ENCODE measurements at places on chromosomes 16 and 17.

DNA sequence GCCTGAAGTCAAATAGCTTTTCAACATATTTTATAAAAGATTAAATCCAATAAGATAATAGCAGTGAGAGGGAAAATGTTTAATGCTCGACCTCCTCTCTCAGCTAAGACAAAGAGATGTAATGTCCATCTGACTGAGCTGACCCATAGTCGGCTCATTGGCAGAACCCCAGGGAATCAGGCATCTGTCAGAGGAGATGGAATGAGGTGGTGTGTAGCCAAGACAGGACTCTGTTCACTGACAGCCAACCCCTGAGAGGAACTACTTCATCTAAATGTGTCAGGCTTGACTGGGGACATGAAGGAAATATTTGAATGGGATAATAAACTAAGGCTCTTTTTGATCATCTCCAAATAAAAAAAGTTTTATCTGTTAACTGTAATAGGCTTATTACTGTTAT lies 188.0 kb downstream of the CDH11 start:
- DNase-seq, result no peak

GRCh38 chr17:44272954-44273353 lies 5.0 kb upstream of the SLC4A1 start:
- no peak for DNase-seq

GRCh38 chr17:12736526-12736925 lies 52.8 kb upstream of the ARHGAP44 start:
- no peak for DNase-seq

DNA sequence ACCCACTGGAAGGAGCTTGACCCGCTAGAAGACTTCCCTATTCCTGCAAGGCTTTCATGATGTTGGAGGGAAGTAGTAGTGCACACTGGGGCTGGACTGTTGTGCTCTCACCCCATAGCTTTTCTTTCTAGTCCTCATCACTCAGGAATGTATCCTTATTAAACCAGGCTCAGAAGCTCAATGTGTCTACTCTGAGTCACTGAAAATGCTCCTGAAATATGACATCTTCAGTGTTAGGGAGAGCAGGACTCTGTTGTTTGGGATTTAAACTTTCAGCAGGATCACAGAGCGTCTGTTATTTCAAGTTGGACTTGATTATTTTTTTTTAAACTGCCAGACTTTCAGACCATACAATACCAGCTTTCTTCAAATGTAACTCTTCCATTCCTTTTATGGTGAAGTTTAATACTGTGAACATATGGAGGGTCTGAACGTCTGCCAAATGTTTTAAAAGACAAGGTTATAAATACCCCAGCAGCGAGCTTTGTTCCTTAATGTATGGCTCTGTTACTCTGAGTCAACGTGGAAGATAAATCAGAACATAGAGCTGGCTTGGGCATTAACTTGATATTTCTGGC lies 257.5 kb downstream of the CDH11 start:
- DNase-seq, result peak; percentile 79

- DNase-seq, result no peak
These were observed 3.9 kb upstream of the HEXIM1 start for GRCh38 chr17:45144199-45145034.

GRCh38 chr17:2025220-2025621 lies at the start of gene RTN4RL1:
TSS of gene RTN4RL1 (minus strand) at chr17:2025334. CDS start at chr17:2024865, 469 bp downstream.
- DNase-seq, result no peak

- DNase-seq, result no peak
These were observed 1.6 kb upstream of the CD300A start for GRCh38 chr17:74464730-74465377.

DNA sequence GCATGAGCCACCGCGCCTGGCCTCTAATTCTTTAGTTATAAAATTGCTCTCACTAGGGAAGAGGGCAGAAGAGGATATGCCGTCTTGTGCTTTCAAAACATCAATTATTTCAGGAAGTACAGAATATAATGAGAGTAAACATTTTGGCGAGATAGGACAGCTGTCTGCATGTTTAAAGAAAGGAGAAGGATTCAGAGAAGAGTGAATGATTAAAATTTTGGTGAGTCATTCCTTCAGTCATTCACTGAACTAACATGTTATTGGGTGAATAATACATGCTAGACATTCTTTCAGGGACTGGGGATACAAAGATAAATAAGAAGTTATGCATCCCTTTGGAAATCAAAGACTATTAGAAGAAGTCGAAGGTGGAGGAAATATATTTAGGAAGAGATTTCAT lies 590.3 kb upstream of the GOT2 start:
- no peak for DNase-seq

- DNase-seq, result no peak
These were observed 82.2 kb upstream of the CDC42EP4 start for GRCh38 chr17:73393962-73394361.

DNA sequence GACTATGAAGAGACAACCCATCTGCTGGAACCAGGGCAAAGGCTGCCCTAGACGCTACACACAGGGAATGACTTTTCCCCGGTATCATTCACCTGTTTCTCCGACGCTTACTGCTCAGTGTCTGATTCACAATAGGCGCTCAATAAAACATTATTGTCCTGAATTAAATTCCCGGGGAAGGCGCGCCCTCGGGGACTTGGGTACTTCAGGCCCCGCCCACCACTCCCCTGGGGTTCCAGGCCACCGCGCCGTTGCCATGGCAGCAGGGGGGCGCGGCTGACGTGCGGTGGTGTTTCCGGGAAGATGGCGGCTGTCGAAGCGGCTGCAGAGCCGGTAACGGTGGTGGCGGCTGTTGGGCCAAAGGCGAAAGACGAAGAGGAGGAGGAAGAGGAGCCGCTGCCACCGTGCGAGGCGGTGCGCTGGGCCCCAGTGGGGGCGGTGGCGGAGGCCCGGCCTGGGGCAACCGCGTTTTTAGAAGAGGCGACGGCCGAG lies at the start of gene RUNDC1:
Gene RUNDC1, plus strand, starts transcription at position 292 of the 492 bp plus-strand sequence. Its CDS starts 12 bp downstream, at position 304.
- peak; percentile 67 for DNase-seq

- DNase-seq, result peak; percentile 23
These were observed 13.9 kb downstream of the RECQL5 start for GRCh38 chr17:75652934-75653549.

GRCh38 chr17:16232391-16232790 lies 15.4 kb downstream of the PIGL start:
- no peak for DNase-seq

- DNase-seq, result no peak
These were observed 833.6 kb upstream of the SOX9 start for GRCh38 chr17:71287071-71287823.

DNA sequence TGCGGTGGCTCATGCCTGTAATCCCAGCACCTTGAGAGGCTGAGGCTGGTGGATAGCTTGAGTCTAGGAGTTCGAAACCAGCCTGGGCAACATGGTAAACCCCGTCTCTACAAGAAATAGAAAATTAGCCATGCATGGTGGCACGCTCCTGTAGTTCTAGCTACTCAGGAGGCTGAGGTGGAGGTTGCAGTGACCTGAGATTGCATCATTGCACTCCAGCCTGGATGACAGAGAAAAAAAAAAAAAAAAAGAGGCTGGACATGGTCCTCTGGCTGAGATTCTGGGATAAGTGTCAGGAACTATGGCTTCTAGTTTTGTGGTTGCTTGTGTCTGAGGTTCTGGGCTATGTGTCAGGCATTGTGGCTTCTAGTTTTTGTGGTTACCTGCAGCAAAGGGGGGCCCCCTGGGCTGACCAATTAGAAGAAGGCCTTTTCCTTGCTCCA lies 7.0 kb downstream of the KSR1 start:
- peak; percentile 56 for DNase-seq

DNA sequence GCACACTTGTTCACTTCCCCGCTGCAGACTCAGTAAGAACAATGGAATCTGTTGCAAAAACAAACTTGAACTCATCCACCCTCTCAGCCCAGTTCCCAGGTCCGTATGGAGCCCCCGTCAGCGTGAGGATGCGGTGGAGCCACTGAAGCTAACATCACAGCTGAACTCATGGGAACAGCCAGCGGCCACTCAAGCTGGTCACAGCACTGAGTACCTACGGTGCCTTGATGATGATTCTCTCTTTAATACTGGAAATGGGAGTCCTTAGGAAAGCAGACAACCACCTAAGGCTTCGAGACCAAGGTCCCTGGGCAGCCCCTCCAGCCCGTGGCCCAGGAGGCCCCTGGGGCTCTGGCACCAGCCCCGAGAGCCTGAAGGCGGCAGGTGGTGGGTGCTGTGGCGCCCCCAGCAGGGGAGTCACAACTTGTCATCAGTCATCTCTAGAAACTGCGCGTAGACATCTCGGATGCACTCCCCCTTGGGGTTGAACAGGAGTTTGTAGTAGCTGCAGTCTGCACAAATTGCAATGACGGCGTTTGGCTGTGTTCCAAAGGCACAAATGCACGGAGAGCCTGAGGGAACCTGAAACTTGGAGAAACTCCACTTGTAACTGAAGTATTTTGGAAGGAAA lies 31.0 kb upstream of the RHOT1 start:
- no peak for DNase-seq

- no peak for DNase-seq
These were observed 283.4 kb upstream of the IRX5 start for GRCh38 chr16:54647216-54647615.

- no peak for DNase-seq
These were observed 13.1 kb downstream of the KIAA0513 start for GRCh38 chr16:85040685-85041084.

- DNase-seq, result peak; percentile 63
These were observed at the start of gene EVPL for GRCh38 chr17:76027159-76027839. TSS of gene EVPL (minus strand) at chr17:76027306. CDS start at chr17:76027198, 108 bp downstream.

GRCh38 chr16:89061590-89062380 lies 31.9 kb upstream of the ACSF3 start:
- DNase-seq, result no peak

GRCh38 chr17:53736516-53737240 lies 86.0 kb upstream of the KIF2B start:
- DNase-seq, result peak; percentile 22

DNA sequence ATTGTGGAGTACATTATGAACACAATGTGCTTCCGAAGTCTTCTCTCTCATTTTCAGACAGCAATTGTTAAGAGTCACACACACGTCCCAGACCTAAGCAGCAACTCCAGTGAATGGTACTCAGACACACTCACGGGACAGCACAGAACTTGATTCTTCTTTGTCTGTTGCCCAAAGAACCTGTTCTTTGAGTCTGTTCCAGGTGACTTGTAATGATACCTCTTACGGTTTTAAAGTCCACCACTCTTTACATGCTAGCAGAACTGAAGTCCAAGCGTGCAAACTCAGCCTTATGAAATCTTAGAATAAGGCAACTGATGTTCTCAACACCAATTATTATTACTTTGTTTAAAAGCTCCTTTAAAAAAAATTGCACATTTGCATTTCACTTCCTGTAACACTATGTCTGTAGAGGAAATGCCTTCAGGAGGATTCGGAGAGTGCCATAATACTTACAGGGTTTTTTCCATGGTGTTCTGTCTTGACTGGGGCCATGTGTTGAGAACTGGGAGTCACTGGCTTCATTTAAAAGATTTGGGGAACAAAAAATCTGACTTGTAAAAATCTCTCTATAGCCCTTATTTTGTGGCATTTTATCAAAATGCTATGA lies 48.1 kb downstream of the MARF1 start:
- DNase-seq, result no peak

DNA sequence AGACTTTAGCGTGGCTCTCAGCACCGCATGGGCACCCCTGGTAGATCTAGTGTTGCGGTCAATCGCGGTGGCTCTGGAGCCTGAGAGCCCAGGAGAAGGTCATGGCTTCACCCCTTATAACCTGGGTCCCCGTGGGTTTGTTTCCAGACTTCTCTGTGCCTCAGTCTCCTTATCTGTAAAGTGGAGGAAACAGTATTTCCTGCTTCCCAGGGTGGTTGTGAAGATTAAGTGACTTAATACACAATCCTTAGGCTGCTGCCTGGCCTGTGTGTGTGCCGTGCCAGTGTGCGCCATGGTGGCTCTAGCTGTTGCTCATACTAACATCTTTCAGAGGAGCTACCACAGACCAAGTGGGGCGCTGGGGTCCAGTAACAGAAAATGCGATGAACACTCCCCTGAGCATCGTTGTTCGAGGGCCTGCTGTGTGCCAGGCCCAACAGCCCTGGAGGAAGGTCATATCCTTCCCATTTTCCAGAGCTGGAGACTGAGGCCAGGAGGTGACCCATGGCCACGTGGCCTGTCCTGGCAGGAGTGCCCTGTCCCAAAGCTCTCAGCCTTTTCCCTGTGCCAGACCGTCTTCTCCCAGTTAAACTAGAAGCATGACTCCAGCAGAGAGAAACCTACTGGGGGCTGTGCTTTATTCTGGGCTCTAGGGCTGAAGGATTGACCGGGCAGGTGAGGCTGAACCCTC lies 70.1 kb downstream of the CMIP start:
- DNase-seq, result no peak

DNA sequence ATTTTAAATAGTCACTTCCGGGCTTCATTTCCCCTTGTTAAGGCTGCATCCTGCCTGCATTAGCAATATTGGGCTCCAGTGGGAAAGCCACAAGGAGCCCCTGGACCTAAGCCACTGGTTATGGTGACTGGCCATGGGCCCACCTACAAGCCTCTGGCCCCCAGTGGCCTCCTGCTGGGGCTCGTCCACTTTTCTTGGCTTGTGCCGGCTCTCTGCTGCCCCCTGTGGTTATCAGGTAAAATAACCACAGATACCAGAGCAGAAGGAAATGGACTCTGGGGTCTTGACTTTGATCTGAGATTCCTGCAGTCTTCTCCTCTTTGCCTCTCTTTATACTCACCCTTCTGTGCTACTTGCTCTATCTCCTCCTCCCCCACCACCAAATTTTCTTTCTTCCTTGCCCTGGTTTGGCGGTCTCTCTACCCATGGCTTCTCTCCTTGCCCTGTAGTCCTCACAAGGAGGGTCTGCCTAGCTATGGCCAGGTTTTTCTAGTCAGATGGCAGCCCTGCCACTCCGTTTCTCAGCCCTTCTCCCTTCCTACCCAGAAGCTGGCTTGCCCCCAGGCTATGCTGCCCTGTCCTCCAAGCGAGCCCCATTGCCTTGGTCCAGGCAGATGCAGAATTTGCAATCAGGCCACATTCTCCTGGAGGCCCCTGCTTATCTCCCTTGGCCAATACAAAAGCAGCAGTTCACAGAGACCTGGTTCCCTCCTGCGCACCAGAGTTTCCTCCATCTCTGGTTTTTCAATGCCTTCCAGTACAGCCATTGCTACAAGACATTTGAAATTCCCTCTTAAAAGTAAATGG lies 82.9 kb upstream of the RCVRN start:
- DNase-seq, result peak; percentile 25

DNA sequence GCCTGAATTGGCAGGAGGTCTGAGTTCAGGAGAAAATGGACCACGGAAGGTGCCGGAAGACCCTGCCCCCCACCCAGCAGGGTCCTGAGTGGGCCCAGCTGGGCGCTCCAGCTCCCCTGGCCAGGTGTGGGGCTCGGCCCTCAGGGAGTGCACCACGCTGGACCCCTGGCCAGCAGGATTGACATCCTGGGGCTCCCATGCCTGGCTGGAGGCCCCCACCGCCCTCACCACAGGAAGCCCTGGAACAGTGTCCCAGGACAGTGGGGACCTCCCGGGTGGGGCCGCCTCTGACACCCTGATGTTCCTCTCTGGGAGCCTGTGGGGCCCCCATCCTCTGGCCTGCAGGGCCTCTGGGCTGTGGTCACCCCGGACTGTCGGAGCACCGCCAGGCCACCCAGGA lies 28.1 kb upstream of the CACNA1H start:
- no peak for DNase-seq

All from RCC 7860 (cell line).